Frontal cortex (tissue), 4 donors: ENCODE measurements at places on chromosomes 2 and 18. TPM values are rescaled to one million over a fixed set of nuclear protein-coding genes. Genes with fewer than 3 reads are reported as not detected.

- DNase-seq: no peak
Measured at GRCh38 chr2:3411103-3411502, 31.6 kb downstream of the TRAPPC12 start.

GRCh38 chr2:191866195-191866594, 19.3 kb upstream of the CAVIN2 start:
- DNase-seq: no peak

GRCh38 chr2:28360718-28361293, 31.9 kb upstream of the FOSL2 start:
- no peak for DNase-seq

GRCh38 chr2:127437781-127438726, 19.8 kb downstream of the PROC start:
- no peak for DNase-seq

- DNase-seq: no peak
Measured at GRCh38 chr2:242017086-242017485, 147.6 kb downstream of the RTP5 start.

Gene CWC22
- total RNA-seq: 26.1 TPM
